ENCODE measurements at places on chromosomes 1 and 21.

- peak; percentile 43 for DNase-seq
These were observed at the start of gene RAVER2 for GRCh38 chr1:64744492-64745180. RAVER2 (plus strand) TSS chr1:64745075; CDS start chr1:64745173, 98 bp downstream.

- no peak for DNase-seq
These were observed 148.6 kb upstream of the HOOK1 start for GRCh38 chr1:59666106-59666505.

- no peak for DNase-seq
These were observed 45.9 kb downstream of the CDC42BPA start for GRCh38 chr1:227272428-227272827.

GRCh38 chr1:5447503-5447960 lies 544.7 kb downstream of the NPHP4 start:
- no peak for DNase-seq

DNA sequence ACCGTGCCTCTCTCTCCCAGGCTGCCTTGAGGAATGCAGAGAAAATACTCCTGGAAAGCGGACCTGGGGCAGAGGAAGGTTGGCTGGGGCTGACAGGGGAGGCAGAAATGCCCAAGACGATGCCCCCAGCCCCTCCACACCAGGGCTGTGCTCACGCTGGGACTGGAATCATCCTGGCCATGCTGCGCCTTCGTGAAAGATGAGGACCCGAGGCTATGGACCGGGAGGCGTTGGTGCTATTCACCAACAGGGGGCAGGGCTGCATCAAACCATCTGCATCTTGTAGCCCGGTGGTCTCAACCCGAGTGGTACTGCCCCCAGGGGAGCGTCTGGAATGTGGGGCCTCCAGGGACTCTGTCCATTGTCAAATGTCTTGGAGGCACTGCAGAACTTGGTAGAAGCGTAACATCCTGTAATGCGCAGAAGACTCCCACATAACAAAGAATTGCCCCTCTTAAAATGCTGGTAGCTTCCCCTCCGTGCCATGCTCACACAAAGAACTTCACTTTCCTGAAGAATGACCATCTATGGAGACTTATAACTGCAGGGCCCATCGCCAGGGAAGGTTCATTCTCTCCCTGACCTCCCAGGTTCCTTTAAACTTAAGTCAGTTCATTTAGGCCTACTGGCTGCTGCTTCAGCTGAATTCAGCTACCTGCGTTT lies 251.2 kb downstream of the RRAGC start:
- DNase-seq, result no peak

- DNase-seq, result no peak
These were observed 17.2 kb upstream of the STX12 start for GRCh38 chr1:27755865-27756264.

GRCh38 chr1:16117936-16118335 lies 37.9 kb downstream of the EPHA2 start:
- DNase-seq, result no peak

- no peak for DNase-seq
These were observed 42.4 kb downstream of the PLPPR4 start for GRCh38 chr1:99306644-99307043.

DNA sequence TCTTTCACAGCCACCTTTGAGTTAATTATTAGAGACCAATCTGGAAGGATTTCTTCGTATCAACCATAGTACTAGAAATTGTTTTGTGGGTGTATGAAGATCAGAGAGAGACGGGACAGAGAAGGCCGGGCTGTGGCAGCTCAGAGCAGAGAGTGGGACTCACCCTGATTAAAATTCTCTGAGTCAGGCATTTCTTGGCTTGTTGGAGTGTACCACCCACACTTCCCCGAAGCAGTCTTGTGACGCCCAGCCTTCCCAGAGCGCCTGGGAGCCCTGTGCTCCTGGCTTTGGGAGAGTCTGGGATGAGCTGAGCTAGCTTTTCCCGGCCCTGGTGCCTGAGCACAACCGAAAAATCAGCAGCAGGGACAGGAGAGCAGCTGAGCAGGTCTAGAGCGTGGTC lies 19.4 kb downstream of the PLEKHM2 start:
- DNase-seq, result no peak

DNA sequence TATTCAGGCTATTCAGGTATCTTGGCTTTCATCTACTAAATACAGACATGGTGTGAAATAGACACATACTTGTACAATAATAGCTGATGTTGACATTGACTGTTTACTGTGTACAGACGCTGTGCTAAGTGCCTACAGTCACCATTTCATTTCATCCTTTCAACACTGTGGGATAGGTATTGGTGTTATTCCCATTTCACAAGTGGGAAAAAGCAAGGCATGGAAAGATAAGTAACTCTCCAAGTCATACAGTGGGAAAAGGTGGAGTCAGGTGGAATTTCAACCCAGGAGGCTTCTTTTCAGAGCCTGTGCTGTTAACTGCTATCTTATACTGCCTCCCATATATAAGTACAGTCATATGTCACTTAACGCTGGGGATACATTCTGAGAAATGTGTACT lies 49.6 kb upstream of the ATP1A1 start:
- DNase-seq, result no peak

- DNase-seq, result no peak
These were observed 5.4 kb upstream of the NBPF1 start for GRCh38 chr1:16618719-16619118.

DNA sequence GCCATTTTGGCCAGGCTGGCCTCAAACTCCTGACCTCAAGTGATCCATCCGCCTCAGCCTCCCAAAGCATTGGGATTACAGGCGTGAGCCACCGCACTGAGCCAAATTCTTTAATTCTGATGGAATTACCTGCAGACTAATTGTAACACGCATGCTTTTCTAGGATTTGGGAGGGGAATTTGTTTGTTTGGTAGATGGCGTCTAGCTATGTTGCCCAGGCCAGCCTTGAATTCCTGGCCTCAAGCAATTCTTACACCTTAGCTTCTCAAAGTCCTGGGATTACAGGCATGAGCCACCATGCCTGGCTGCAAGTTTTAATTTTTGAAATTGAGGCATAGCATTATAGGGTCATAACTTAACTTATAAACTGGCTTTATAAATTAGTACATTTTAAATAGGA lies 18.6 kb downstream of the RTCA start:
- no peak for DNase-seq

- DNase-seq, result no peak
These were observed 16.6 kb upstream of the TINAGL1 start for GRCh38 chr1:31559715-31560114.

DNA sequence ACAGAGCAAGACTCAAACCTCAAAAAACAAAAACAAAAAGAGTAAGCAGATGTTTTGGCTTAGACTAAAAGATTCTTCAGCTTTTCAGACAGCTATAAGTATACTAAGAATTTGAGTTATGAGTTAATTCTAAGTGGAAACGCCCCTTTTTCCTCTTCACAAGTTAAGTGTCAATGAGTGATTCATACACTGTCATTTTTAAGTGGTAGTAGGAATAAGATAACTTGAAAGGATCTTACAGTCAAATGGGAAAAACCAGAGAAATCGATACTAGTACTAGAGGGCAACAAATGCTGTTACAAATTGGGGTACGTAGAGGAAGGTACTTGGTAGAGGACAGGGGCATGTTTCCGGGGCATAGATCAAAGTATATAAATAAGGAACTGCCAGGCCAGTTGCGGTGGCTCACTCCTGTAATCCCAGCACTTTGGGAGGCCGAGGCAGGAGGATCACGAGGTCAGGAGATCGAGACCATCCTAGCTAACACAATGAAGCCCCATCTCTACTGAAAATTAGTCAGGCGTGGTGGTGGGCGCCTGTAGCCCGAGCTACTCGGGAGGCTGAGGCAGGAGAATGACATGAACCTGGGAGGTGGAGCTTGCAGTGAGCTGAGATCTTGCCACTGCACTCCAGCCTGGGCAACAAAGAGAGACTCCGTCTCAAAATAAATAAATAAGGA lies 7.4 kb downstream of the H3-3A start:
- DNase-seq, result no peak

DNA sequence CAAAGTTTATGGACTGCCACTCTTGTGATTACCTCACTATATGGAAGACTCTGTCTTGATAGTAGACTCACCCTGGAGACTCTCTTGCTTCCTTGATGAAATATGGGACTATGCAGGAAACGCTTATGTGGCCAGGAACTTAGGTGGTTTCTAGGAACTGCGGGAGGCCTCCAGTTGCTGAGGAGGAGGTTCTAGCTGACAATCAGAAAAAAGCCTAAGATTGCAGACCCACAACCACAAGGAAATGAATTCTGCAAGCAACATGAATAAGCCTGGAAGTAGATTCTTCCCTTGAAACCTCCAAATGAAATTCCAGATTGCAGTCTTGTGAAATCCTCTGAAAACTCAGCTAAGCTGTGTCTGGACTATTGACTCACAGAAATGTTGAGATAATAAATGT lies 88.9 kb upstream of the COL11A1 start:
- no peak for DNase-seq

DNA sequence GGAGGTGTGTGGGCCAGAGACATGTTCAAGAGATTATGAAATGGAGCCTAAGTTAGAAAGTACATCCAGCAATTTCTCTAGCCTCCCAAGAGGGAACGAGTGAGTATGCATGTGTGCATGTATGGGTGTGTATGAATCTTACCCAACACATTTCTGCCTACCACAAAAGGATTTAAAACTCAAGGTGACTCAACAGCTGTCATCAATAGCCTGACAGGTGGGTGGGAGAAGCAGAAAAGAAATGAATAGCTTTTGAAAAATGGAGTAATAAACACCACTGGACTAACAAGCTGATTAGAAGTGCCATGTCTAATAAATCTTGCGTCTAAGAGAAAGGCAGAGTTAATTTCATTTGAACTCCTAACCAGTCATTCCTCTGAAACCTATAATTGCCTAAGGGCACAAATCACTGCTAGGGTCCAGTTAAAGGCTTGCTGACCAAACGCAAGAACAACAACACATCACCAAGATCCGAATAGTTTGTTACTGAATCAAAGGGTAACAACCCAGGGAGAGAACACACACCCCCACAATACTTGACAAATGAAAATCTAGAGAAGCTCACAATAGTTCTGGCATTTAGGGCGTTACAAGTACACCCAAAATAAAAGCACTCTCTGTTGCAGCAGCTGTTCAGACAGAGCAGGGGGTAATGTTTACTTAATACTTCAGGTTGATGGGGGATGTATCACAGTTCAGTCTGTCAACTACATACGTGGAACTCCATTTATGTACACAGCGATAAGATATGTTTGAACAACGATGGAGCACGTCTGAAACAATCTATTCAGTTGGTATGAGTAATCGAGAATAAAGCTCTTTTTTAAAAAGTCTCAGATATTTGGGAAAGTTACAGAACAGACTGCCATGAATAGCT lies 1.4 kb downstream of the KIAA0319L start:
- no peak for DNase-seq

- no peak for DNase-seq
These were observed 1.6 kb upstream of the SNX7 start for GRCh38 chr1:98659879-98660278.

- DNase-seq, result no peak
These were observed 106.5 kb downstream of the SLC16A1 start for GRCh38 chr1:112849425-112850033.

DNA sequence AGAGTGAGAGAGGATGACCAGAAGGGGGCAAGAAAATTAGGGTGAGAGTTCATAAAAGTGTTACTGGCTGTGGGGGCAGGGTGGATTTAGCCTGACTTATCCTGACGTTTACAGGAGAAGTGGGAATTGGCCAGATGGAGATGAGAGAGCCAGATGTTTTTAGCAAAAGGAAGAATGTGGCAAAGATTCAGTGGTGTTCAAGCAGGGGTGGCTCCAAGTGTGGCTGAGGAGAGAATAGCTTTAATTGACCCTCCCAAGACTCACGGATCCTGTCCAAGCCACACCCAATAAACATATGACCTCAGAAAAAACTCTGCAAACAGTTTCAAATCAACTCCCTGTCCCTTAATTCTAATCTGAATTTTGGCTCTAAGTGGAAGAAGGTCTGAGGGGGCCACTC lies 35.2 kb upstream of the EDEM3 start:
- no peak for DNase-seq

- DNase-seq, result no peak
These were observed 37.7 kb downstream of the CEP170 start for GRCh38 chr1:243217349-243217748.

- DNase-seq, result no peak
These were observed 2.0 kb downstream of the ATP13A2 start for GRCh38 chr1:17009706-17010105.

GRCh38 chr1:21705303-21705980 lies 36.3 kb upstream of the RAP1GAP start:
- DNase-seq, result no peak

GRCh38 chr1:2320006-2320405 lies 71.3 kb downstream of the MORN1 start:
- DNase-seq, result no peak

GRCh38 chr1:2566101-2567045 lies 10.2 kb downstream of the TNFRSF14 start:
- no peak for DNase-seq

- no peak for DNase-seq
These were observed 44.0 kb downstream of the LYST start for GRCh38 chr1:235822685-235823084.

- DNase-seq, result no peak
These were observed 28.2 kb downstream of the BATF3 start for GRCh38 chr1:212671342-212672031.

DNA sequence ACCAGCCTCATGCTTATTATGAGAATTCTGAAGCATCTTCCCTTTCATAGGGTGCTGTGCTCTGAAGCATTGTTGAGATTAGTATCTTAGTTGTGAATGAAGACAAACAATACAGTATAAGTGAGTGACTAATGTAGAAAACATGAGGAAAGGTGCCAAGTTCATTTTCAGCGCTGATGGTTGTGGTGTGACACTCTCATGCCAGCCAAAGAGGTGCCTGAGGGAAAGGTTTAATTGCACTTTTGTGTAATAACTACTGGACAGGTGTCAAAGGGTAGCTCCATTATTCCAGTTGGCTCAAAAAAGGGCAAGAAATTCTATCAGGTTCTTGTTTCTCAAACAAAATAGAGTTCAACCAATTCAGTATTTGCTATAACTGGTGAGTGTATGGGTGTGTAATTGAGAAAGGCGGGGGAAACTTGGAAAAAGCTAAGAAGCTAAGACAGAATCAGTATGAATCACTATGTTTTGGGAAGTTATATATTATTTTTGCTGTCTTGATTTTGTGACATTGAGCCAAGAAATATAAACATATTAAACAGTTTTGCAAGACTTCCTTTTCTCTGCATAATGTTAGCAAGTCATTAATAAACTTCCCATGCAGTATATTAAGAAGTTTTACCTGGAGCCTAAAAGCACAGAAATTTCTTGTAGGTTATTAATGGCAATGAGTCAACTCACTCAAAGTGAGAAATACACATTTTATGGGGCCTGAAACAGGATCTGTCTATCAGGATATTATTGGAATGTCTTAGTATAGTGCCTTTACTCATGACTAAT lies 31.8 kb downstream of the KCNK2 start:
- DNase-seq, result no peak

All from stimulated activated CD4-positive, alpha-beta T cell treated with anti-CD3 and anti-CD28 coated beads, Interleukin-2, amount 100 ng/mL, for 4 hours (primary cell).